Subcutaneous preadipocyte (primary cell): ENCODE measurements at places on chromosomes 2 and 18. TPM values are rescaled to one million over a fixed set of nuclear protein-coding genes. Genes with fewer than 3 reads are reported as not detected.

The GALNT14 gene
- 0.98 and 1.1 TPM in 2 replicates for total RNA-seq

The IL36A gene
- not detected in 2 replicates for total RNA-seq

The LAMA1 gene
- total RNA-seq, result 47.7 and 48.1 TPM in 2 replicates

The BOLA3 gene
- 41.1 and 55.1 TPM in 2 replicates for total RNA-seq

The GPBAR1 gene
- 0.20 TPM in 1 of 2 replicates, not detected in the other for total RNA-seq

The C2orf78 gene
- total RNA-seq, result not detected in 2 replicates

The AQP12B gene
- not detected in 2 replicates for total RNA-seq

The ZNF892 gene
- 4.4 and 5.3 TPM in 2 replicates for total RNA-seq

The CLEC4F gene
- not detected in 2 replicates for total RNA-seq

The CHRNG gene
- not detected in 2 replicates for total RNA-seq

The CAPN13 gene
- not detected in 2 replicates for total RNA-seq

The GALNT5 gene
- total RNA-seq, result 1.8 TPM in 2 replicates

The RAB27B gene
- 8.5 and 28.7 TPM in 2 replicates for total RNA-seq

The IL1RL2 gene
- total RNA-seq, result 2.0 and 2.2 TPM in 2 replicates

The LYG1 gene
- total RNA-seq, result under 0.01 and 0.20 TPM in 2 replicates

The CDH7 gene
- total RNA-seq, result not detected in 2 replicates

The TLX2 gene
- total RNA-seq, result under 0.01 TPM in 1 of 2 replicates, not detected in the other

The ELOA2 gene
- total RNA-seq, result not detected in 2 replicates

The EIF2AK3 gene
- 16.9 and 18.2 TPM in 2 replicates for total RNA-seq

The ACMSD gene
- not detected in 2 replicates for total RNA-seq

The HOXD3 gene
- total RNA-seq, result 2.2 TPM in 2 replicates

The HNMT gene
- total RNA-seq, result 23.3 and 59.2 TPM in 2 replicates

The GPR155 gene
- total RNA-seq, result 1.4 and 1.8 TPM in 2 replicates

The FAHD2B gene
- 3.5 and 5.1 TPM in 2 replicates for total RNA-seq

The BIRC6 gene
- total RNA-seq, result 118 and 152 TPM in 2 replicates

The MTIF2 gene
- total RNA-seq, result 40.4 and 49.1 TPM in 2 replicates

The DSG1 gene
- not detected in 2 replicates for total RNA-seq

The SCYGR4 gene
- not detected in 2 replicates for total RNA-seq

The MOGAT1 gene
- total RNA-seq, result not detected in 2 replicates

The RAMP1 gene
- 0.73 TPM in 1 of 2 replicates, not detected in the other for total RNA-seq

The PGAP1 gene
- total RNA-seq, result 5.9 and 6.3 TPM in 2 replicates

The TUBA3E gene
- not detected in 2 replicates for total RNA-seq

The GATA6 gene
- 1.5 and 1.8 TPM in 2 replicates for total RNA-seq

The RIT2 gene
- not detected in 2 replicates for total RNA-seq

The AOX1 gene
- total RNA-seq, result 183 and 229 TPM in 2 replicates

The CUL3 gene
- 41.9 and 53.8 TPM in 2 replicates for total RNA-seq

The TFPI gene
- total RNA-seq, result 274 and 337 TPM in 2 replicates

The VAMP5 gene
- 16.2 and 25.0 TPM in 2 replicates for total RNA-seq

The LCLAT1 gene
- 13.6 and 21.3 TPM in 2 replicates for total RNA-seq

The UGT1A10 gene
- total RNA-seq, result not detected in 2 replicates

The SEPTIN10 gene
- total RNA-seq, result 55.5 and 76.0 TPM in 2 replicates

The DCDC2C gene
- total RNA-seq, result not detected in 2 replicates

The SALL3 gene
- total RNA-seq, result not detected in 2 replicates

The ANKRD36C gene
- total RNA-seq, result 35.6 and 60.6 TPM in 2 replicates

The IL18R1 gene
- total RNA-seq, result 0.73 and 2.2 TPM in 2 replicates

The C2orf66 gene
- total RNA-seq, result under 0.01 TPM in 1 of 2 replicates, not detected in the other

The CHN1 gene
- total RNA-seq, result 25.4 and 28.3 TPM in 2 replicates

The C2orf81 gene
- 0.98 and 1.1 TPM in 2 replicates for total RNA-seq

The EIF5B gene
- total RNA-seq, result 19.5 and 22.1 TPM in 2 replicates

The MYO5B gene
- under 0.01 TPM in 1 of 2 replicates, not detected in the other for total RNA-seq

The CPO gene
- total RNA-seq, result under 0.01 and 0.20 TPM in 2 replicates

The ARHGEF33 gene
- total RNA-seq, result 0.20 and 0.37 TPM in 2 replicates

The PPP1R1C gene
- not detected in 2 replicates for total RNA-seq

The FOXD4L1 gene
- under 0.01 TPM in 1 of 2 replicates, not detected in the other for total RNA-seq
